ENCODE measurements at places on chromosomes 6 and 20.

- DNase-seq, result peak; percentile 43
Measured at GRCh38 chr6:49553384-49553783, 2.9 kb downstream of the C6orf141 start.

DNA sequence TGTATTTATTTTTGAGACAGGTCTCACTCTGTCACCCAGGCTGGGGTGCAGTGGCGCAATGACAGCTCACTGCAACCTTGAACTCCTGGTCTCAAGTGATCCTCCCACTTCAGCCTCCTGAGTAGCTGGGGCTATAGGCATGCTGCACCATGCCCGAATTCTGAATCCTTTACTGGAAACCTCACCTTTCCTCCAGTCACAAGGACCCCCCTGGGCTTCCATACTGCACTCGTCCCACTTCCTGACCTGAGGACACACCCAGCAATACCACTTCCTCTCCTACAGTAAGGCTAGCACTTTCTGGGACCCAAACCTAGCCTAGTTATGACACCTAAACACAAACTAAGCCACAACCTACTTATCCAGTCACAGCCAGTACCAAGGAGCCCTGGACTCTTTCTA is 68.2 kb downstream of the FAM217A start:
- no peak for DNase-seq

DNA sequence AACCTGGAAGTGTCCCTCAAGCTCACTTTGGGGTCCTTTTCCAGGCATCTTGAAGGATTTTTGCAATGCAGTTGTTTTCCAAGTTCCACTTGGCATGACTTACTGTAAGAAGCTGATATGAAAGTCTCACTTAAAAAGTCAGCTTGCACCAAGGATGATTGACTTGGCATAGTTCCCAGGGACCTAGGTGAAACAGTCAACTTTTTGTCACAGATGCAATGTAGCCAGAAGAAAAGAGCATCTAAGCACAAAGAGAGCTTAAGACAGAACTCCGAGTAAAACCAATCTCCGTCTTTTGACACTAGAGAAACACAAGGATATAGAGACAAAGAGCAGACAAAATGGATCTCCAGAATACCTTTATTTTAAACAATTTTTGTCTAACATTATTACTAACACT is 2.6 kb upstream of the ZSCAN12 start:
- no peak for DNase-seq

DNA sequence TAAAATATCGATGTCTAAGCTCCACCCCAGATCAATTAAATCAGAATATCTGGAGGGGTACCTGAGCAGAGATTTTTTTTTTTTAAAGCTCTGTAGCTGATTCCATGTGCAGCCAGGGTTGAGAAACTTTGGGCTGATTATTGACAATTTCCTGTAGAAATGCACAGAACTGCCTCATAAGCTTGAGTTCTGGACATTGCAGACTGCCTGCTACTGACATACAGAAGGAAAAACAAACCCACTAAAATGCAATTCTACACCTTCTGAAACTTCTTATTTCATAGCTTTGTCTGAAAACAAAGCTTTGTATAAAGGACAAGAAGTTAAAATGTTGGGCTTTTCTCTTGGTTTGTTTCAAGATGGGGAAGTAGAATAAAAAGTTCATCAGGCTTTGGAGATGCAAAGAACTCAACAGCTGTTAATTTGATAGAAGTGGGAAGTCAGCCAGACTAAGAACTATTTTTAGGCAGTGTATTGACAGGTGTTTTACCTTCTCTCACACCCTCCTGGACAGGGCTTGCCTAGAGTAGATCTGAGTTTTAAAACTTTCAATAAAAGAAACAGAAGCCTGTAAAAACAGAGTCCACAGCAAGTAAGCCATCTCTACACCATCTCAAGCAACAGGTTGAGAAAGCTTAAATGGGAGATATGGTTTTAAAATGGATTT is 147.7 kb downstream of the KCNQ5 start:
- DNase-seq, result no peak

GRCh38 chr6:29655658-29656057 is 1.2 kb upstream of the MOG start:
- DNase-seq, result no peak

GRCh38 chr6:3329393-3330051 is 70.8 kb downstream of the PSMG4 start:
- DNase-seq, result no peak

DNA sequence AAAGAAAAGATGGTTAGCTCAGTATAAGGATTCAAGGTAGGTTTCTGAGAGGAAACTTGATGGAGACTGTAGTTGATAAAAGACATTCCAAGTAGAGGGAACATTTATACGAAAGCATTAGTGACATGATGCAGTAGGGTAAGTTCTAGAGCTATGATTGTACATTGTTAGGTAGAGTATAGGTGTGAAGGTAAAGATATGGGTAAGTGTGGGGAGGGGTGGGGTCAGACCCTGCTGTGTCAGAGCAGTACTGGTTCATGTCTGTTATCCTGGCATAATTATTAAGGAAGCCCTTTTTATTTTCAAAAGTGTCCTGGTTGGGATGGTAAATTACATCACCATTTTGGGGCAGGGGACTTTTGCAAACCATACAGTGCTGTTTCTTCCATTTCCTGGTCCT is 635.8 kb downstream of the COL12A1 start:
- DNase-seq, result no peak

DNA sequence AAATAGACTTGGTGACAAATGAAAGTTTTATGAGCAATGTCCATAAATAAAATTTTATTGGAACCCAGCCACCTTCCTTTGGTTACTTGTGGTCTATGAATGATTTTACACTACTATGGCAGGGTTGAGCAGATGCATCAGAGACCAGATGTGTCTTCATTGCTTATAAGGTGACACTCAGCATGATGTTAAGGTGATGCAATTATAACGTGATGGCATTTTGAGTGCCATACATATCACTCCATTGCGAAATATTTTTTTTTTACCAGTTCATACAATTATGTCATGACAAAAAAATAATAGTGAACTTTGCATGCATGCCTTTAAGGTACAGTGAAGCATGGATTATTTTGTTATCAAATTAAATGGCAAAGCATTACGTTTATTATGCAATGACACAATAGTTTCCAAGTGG is 96.0 kb downstream of the ADTRP start:
- no peak for DNase-seq

GRCh38 chr20:14197097-14197496 is 140.3 kb downstream of the FLRT3 start:
- no peak for DNase-seq

DNA sequence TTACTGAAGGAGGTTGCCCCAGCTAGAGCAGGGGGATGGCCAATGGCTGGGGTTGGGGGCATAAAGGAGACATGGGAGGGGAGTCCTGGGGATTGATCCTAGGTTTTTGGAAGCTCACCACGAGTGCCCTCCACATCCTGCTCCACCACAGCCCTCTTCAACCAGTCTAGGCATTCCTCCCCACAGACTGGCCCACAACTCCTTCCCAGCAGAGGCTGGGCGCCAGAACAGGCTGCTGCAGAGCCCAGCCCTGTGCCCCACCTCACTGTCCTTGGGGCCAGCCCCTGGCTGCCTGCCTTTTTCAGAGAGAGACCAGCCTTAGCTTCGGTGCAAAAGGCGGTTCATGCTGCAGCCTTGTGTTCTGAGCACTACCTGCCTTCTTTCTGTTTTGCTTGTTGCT is 16.4 kb downstream of the RPP40 start:
- DNase-seq, result no peak

- no peak for DNase-seq
Measured at GRCh38 chr20:3800256-3800877, 4.3 kb downstream of the CDC25B start.

DNA sequence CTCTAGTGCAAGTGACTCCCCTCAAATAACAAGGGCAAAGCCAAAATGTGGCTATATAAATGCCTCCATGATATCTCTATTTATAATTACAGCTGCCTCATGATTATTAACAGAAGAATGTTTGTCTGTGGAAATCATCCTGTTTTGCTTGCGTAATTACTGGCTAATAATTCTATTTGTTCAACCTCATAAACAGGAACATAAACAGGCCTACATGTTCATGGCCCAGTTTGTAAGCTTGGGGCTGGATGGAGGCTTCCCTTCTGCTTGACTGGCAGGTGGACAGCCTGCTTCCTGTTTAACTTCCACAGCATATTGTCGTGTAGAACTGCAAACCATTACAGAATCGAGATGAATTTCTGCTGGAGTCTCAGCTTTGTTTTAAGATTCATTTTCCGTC is 766.0 kb upstream of the MAP3K7 start:
- no peak for DNase-seq

DNA sequence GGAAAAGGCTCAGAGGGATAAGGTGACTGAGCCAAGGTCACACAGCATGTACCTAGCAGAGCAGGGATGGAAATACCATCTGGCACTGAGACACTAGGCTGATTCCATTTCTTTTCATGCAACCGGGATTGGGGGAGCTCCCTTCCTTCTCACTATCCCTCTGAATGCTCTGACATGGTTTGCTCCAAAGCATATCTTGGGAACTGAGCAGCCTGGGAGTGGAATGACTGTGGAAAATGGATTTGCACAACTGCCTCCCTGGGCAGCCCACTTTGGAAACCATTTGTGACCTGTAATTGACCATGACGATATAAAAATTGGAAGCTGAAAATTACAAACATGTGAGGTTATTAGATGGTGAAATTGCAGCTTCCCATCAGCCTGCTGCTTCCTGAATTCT is 309.0 kb upstream of the CHD6 start:
- DNase-seq, result no peak

DNA sequence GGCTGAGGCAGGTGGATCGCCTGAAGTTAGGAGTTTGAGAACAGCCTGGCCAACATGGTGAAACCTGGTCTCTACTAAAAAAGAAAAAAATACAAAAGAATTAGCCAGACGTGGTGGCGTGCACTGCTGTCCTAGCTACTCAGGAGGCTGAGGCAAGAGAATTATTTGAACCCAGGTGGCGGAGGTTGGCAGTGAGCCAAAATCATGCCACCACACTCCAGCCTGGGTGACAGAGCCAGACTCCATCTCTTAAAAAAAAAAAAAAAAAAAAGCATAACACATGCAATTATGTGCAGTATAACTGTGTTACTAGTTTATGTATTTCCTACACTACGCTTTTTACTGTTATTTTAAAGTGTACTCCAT is 31.9 kb upstream of the FAM135A start:
- no peak for DNase-seq

GRCh38 chr6:83633609-83634008 is 75.3 kb downstream of the SNAP91 start:
- no peak for DNase-seq

DNA sequence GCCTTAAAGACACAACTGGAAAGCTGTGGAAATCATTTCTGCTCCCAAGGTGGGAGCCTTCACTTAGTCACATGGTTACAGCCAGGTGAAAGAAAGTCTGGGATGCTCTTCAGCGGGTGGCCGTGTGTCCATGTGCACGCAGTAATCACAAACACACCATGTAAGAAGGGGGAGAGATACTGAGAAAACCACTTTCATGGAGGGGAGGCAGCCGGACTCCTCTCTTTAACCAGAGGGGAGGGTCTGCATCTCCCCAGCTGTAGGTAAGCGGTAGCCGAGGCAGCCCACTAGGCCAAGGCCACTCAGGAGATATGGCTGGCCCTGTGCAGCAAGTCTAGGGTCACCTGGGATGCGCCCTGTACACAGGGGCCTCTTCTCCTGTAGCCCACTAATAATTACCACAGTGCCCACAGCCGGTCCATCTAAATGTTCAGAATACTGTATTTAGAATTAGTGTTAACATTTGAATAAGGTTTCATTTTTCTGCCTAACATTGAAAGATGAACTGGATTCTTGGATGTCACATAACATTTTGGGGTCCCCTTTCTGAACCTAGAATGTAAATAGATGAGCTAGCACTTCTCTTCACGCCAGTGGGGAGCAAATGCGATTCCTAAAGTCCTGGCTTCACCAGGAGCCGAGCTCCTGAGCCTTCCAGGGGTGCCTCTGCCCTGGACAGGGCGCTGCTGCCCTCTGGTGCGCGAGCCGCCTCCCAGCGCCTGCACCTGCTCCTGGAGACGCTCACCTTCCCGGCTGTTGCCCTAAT is 15.9 kb downstream of the GPR31 start:
- DNase-seq, result no peak

GRCh38 chr6:69735027-69735426 is 61.8 kb downstream of the LMBRD1 start:
- no peak for DNase-seq

DNA sequence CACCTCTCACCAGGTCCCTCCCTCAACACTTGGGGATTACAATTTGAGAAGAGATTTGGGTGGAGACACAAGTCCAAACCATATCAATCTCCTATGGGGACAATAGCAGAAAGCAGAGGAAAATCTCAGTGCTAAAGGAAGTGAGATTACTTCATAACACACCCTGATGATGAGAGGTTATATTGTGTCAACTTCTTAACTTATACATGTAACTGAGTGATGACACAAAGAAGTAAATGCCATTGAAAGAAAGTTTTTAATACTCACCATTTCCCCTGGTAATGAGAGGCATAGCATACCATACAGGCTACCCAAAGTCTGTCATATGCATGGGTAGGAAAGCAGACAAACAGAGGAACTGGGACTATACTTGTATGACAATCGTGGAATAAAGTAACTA is 137.2 kb downstream of the MMUT start:
- DNase-seq, result no peak
